ENCODE measurements at places on chromosomes 16 and 17.

- DNase-seq: no peak
These were observed 1.3 kb downstream of the SALL1 start for GRCh38 chr16:51149721-51150164.

GRCh38 chr16:73845238-73846006, 451.2 kb upstream of the PSMD7 start:
- no peak for DNase-seq

GRCh38 chr17:82216301-82217119, 3.9 kb upstream of the CCDC57 start:
- peak; percentile 72 for DNase-seq

DNA sequence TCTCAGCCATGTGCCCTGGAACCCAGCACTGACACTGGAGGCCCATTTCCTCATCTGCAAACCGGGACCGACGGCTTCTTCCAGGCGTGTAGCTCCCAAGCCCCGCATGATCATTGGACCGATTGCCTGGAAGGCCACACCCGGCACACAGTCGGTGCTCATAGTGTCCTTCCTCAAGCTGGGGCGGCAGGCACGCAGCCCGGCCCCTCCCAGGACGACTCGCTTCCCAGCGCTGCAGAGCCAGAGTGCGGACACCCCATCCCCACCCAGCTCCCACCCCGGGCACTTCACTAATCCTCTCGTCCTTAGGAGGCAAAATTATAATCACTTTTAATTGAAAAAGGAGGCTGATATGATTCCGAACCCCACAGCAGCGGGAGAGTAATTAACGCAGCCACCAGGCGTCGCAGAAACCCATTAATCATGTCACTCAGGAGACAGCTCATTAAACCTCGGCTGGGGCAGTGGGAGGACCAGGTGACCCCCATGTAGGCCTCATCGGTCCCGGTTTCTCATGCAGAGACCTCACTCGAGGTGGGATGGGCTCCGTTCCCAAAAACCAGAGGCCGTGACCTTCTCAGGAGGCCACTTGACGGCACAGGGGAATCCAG, 33.1 kb downstream of the ZNF469 start:
- DNase-seq: no peak

GRCh38 chr17:45640141-45640850, 143.8 kb upstream of the CRHR1 start:
- DNase-seq: peak; percentile 74

DNA sequence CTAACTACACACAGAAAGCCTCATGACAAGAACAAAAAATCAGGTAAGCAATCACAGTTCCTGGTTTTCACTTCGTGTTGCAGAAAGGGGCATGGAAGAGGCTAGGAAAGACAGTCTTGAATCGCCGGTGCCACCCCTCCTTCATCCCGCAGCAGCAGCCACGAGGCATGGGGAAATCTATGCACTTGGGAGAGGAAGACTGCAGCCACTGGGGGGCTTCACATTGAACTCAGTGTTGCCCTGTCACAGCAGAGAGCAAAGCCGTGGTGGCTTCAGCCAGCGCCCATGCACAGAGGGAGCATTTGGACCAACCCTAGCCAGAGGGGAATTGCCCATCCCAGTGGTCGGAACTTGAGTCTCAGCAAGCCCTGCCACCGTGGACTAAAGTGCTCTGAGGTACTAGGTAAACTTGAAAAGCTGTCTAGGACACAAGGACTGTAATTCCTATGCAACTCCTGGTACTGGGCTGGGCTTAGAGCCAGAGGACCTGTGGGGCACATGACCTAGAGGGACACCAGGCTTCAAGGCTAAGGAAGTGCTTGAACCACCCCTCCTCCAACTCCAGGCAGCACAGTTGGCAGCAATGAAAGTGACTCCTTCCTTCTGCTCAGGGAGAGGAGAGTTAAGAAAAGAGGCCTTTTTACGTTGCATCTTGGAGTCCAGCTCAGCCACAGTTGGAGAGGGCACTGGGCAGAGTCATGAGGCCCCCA, 35.2 kb upstream of the ATP2C2 start:
- no peak for DNase-seq

DNA sequence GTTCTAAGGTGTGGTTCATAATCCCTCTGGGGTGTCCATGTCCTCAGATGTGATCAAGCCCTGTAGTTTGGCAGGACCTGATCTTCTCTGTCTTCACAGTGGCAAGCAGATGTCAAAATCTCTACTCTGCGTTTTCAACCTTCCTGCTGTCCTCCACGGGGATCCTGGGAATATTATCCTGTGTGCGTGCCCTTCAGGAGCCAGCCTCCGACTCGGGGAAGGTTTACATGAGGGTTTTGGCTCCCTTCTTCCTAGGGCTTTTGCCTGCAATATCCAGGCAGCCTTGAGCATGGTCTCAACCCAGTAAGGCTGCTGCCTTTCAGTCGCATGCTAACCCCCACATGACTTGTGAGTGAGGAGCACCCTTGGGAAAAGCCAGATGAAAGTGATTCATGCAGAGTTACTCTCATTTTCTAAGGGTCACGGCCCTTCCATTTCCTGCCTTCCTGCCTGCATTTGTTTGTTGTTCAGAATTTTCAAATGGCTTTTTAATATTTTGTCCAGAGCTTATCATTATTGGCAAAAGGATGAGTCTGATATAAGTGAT, 202.2 kb upstream of the CHMP6 start:
- no peak for DNase-seq

GRCh38 chr16:86906623-86907022, 328.3 kb downstream of the FOXL1 start:
- DNase-seq: no peak

- DNase-seq: no peak
These were observed 379 bp downstream of the SNX29 start for GRCh38 chr16:11976850-11977375.

DNA sequence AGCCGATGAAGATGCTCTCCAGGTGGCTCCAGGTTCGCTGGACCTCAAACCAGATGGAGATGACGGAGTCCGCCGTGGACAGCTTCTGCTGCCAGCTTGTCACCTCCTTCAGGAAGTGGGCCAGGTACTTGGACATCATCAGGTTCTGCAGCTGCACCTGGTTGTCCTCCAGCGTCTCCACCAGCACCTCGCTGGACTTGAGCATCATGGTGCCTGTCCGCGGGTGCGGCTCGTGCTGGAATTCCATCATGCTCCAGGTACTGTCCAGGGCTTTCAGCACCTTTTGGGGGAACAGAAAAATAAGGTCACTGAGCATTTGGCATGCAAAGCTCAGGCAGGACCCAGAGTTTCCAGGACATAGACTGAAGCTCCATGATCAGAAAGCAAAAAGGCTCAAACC, 69.7 kb downstream of the DNAH17 start:
- no peak for DNase-seq

DNA sequence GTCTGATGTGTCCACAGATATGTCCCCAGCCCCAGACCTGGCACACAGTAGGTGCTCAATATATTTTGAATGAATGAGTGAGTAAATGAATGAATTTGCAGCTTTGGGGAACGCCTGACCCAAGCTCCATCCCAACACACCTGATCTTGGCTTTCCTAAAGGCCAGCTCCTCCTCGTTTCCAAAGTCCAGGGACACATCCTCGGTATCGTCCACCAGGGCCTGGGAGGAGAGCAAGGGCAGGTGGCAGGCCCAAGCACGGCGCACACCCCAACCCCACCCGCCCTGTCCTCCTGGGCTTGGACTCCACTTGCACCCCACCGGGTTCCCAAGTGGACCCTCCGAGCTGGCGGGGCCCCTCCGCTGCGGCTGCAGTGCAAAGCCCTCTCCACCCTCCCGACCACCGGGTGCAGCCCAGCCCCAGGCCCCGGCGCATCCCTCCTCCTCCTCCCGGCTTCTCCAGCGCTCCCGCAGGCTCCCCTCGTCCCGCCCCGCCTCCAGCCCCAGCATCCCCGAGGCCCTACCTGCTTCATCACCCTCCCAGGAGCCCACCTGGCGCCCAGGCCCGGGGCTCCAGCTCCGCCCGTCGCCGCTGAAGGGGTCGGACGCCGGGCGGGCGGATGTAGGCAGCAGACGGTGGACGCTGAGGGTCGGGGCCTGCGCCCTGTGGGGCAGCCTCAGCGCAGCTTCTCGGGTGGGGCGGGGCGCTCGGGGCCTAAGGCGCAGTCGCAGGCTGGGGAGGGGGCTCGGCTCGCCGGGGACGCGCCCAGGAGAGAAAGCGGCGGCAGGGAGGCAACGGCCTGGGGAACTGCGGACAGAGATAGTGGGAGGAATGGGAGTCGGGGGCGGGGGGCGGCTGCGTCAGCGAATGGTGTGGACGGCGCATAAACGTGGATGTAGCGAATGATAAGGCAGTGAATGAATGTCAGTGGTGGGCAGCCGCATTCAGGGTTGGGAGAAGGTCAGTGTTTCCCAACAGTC, at the start of gene TVP23A:
TVP23A (minus strand) TSS at position 832 of the 979 bp plus-strand sequence; CDS start at position 531, 301 bp downstream.
- no peak for DNase-seq

Measured in memory B cell (primary cell).